ENCODE measurements at places on chromosomes 3 and 15.

DNA sequence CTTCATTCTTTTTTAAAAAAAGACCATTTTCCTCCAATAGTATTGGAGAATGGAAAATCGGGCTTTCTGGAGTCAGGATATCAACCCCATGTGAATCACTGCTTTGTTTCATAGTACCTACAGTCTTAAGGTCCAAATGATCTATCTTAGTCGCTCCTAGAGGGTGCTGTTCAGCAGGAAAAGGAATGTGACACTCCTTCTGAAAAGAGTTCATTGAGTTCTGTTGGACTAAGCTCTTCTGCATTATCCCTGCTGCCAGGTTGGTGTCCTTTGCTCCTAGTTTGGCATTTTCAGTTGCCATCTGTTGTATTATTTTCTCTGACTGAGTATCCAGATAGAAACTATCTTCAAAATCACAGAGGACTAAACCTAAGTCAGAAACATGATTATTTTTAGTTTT lies 57.2 kb downstream of the POLQ start:
- no peak for DNase-seq

DNA sequence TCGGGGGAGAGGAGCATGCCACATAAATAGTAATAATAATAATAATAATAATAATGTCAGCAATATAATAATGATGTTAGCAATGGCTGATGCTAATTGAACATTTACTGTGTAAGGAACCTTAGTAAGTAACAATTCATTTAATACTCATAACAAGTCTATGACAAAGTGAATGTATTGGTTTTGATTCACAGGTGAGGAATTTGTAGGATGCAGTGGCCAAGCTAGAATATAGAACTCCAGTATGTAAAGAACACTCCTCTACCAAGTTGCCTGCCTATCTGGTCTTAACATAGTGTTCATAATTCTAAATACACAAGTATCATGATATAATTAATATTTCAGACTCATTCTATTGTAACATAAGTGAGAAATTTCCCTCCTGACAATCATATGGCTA lies 1016.5 kb downstream of the ROBO1 start:
- DNase-seq = no peak

GRCh38 chr3:8436661-8437287 lies 64.8 kb upstream of the LMCD1 start:
- no peak for DNase-seq

GRCh38 chr3:13199899-13200451 lies 126.7 kb upstream of the IQSEC1 start:
- no peak for DNase-seq

- DNase-seq = no peak
These were observed 172.5 kb downstream of the TMEM108 start for GRCh38 chr3:133210656-133211055.

- DNase-seq = no peak
These were observed 694.0 kb downstream of the SQOR start for GRCh38 chr15:46328821-46329220.
